ENCODE measurements at places on chromosomes 4 and X. TPM values are rescaled to one million over a fixed set of nuclear protein-coding genes. Genes with fewer than 3 reads are reported as not detected.
A peak's percentile ranks its signal among the peaks of the same experiment; 100 is the strongest.

Gene DCLK2
- not detected for total RNA-seq

Gene SHOX
- not detected for total RNA-seq

Gene HSFX2
- total RNA-seq = not detected

Gene GPRASP3
- 1.5 TPM for total RNA-seq

Gene RHOXF2B
- total RNA-seq = not detected

Gene GPRASP2
- total RNA-seq = 2.1 TPM

Gene PTPN13
- 3.9 TPM for total RNA-seq

Gene CXCL10
- total RNA-seq = not detected

Gene MAGED4B
- 2.1 TPM for total RNA-seq

- DNase-seq = no peak
- no peaks in the 10 kb centered on the region for H3K4me1 ChIP-seq
- H3K27ac ChIP-seq = no peak overlapping the region
Observed at GRCh38 chr4:175308236-175308635, 390.1 kb downstream of the ADAM29 start.

DNA sequence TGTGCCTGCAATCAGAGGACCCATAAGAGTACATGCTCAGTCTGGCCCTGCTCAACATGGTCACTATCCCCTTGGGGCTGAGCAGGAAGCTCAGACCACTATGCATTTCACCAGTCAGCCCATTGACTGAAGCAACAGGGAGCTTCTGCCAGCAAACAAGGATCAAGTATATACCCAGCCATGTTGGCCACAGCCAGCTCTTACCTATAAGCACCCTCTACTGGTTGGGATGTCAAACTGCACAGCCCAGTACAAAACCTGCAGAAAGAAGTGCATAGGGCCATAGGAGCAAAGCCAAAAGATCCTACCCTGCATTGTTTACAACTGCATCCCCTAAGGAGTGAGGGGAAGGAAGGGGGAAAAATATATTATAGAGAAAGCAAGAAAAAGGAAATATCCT, 214.4 kb upstream of the CPEB2 start:
- no peaks in the 10 kb centered on the region for H3K36me3 ChIP-seq
- no peaks in the 10 kb centered on the region for H3K4me1 ChIP-seq
- no peak overlapping the region for H3K4me3 ChIP-seq
- no peak overlapping the region for H3K27ac ChIP-seq
- no peak for DNase-seq

DNA sequence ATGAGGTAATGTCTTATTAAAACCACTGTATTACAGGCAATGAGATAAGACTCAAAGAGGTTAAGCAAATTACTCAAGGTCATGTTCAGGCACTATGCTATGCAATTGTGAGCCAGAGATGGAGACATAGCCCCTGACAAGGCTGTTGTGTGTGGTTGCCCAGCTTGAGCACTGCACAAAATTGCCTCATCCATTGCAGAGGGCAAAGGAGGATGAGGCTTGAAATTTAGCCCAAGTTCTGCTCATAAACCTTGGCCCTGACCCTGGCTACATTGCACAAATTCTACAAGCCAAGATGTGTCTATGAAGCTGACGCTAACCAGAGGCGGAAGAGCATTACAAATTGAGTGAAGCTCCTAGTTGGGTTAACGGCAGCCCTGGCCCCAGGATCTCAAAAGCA, 65.6 kb upstream of the PGM2 start:
- DNase-seq = no peak
- H3K27me3 ChIP-seq = no peaks in the 10 kb centered on the region
- no peak overlapping the region for H3K27ac ChIP-seq
- H3K36me3 ChIP-seq = no peaks in the 10 kb centered on the region
- no peak overlapping the region for H3K4me3 ChIP-seq

DNA sequence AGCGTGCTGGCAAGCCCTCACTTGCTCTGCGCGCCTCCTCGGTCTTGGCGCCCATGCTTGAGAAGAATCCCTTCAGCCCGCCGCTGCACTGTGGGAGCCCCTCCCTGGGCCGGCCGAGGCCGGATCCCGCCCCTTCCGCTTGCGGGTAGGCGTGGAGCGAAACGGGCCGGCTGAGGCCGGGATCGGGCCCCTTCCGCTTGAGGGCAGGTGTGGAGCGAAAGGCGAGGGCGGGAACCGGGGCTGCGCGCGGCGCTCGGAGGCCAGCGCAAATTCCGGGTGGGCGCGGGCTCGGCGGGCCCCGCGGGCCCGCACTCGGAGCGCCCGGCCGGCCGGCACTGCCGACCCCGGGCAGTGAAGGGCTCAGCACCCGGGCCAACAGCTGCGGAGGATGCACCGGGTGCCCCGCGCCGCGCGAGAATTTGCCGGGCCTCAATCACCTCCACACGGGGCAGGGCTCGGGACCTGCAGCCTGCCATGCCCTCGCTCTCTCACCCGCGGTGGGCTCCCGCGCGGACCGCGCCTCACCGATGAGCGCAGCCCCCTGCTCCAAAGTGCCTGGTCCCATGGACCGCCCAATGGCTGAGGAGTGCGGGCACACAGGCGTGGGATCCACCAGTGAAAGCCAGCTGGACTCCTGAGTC, 58.1 kb upstream of the GBA3 start:
- no peak overlapping the region for H3K27ac ChIP-seq
- H3K4me1 ChIP-seq = no peaks in the 10 kb centered on the region
- H3K36me3 ChIP-seq = no peaks in the 10 kb centered on the region
- H3K4me3 ChIP-seq = no peak overlapping the region
- no peaks in the 10 kb centered on the region for H3K27me3 ChIP-seq

GRCh38 chr4:120633810-120634209, 288.7 kb downstream of the PRDM5 start:
- H3K27ac ChIP-seq = no peak overlapping the region
- DNase-seq = no peak
- H3K27me3 ChIP-seq = no peaks in the 10 kb centered on the region
- H3K4me3 ChIP-seq = no peak overlapping the region

DNA sequence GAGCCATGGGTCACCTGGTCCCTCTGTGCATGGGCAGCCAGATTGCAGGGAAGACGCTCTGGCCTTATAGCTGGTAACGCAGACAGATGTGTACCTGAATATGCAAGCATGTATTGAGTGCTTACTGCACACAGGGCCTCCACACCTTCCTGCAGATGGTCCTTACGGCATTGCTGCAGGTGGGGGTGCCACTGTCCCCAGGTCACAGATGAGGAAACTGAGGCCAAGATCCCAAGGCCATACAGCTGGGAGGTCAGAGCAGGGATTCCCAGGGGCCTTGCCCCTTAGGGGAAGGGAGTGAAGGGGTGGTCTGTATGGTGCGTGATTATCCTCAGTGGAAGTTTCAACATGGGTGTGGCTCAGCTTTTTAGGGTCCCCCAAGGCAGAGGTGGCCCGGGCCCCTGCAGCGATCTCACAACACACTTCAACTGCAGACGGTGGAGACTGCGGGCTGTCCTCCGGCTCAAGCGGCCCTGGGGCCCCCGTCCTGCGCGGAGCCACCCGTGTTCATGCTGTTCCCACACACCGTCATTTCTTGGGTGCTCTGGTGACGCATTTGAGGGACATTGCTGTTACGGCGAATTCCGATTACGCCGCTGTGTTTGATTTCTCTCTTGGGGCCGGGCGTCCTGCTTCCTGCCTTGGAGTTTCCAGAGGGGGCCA, 8.1 kb downstream of the DOK7 start:
- H3K36me3 ChIP-seq = no peaks in the 10 kb centered on the region
- H3K4me3 ChIP-seq = no peak overlapping the region
- H3K4me1 ChIP-seq = no peaks in the 10 kb centered on the region
- H3K27me3 ChIP-seq = peaks cover 6% of the 10 kb centered on the region
- H3K27ac ChIP-seq = no peak overlapping the region

- peaks cover 7% of the 10 kb centered on the region for H3K4me1 ChIP-seq
- no peak overlapping the region for H3K27ac ChIP-seq
- H3K4me3 ChIP-seq = peak overlapping the region; percentile 32
- no peaks in the 10 kb centered on the region for H3K27me3 ChIP-seq
- DNase-seq = peak; percentile 64
Observed at GRCh38 chr4:139266583-139267257, 13.3 kb downstream of the MGARP start.

DNA sequence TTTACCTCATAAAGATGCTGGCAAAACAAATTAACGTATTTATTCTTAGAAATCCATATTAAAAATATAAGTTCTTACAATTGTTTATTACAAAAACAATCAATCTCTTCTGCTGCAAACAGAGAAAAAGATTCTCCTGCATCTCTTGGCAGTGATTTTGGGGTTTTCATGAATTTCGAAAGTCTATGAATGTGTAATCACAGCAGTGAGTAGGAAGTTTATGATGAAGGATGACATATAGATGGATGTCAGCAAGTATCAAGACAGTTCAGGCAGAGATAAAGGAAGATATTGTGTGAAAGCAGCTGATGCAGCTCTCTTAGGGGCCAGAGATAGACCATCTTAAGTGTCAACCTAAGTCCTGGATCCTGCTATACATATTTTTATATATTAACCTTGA, 196.9 kb upstream of the BANK1 start:
- DNase-seq = no peak
- H3K27ac ChIP-seq = no peak overlapping the region
- no peak overlapping the region for H3K4me3 ChIP-seq

GRCh38 chrX:132393992-132394391, 94.8 kb downstream of the MBNL3 start:
- DNase-seq = no peak
- H3K4me3 ChIP-seq = no peak overlapping the region
- H3K27ac ChIP-seq = no peak overlapping the region
- no peaks in the 10 kb centered on the region for H3K27me3 ChIP-seq
- H3K4me1 ChIP-seq = no peaks in the 10 kb centered on the region

DNA sequence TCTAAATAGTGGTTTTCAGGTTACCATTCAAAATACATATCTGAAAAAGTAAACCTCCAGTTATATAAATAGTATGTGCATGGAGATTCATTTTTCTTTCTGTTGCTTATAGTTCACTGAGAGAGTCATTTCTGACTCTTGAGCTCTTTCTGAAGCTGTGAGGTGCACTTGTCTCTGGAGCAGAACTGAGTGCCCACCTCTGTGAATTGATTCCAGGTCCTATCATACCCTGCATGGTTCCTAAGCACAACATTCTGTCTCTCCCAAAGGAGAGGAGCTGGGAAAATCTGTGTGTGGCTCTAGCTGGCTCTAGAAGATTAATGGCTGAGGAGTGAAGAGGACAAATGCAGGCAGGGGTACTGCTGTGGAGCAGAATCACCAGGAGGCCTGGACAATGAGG, 161.6 kb upstream of the HCCS start:
- DNase-seq = no peak
- H3K4me3 ChIP-seq = no peak overlapping the region
- H3K4me1 ChIP-seq = no peaks in the 10 kb centered on the region
- no peaks in the 10 kb centered on the region for H3K36me3 ChIP-seq
- no peak overlapping the region for H3K27ac ChIP-seq

- no peaks in the 10 kb centered on the region for H3K36me3 ChIP-seq
- DNase-seq = no peak
- H3K4me1 ChIP-seq = no peaks in the 10 kb centered on the region
Observed at GRCh38 chrX:69318651-69319340, 153.5 kb upstream of the PJA1 start.

DNA sequence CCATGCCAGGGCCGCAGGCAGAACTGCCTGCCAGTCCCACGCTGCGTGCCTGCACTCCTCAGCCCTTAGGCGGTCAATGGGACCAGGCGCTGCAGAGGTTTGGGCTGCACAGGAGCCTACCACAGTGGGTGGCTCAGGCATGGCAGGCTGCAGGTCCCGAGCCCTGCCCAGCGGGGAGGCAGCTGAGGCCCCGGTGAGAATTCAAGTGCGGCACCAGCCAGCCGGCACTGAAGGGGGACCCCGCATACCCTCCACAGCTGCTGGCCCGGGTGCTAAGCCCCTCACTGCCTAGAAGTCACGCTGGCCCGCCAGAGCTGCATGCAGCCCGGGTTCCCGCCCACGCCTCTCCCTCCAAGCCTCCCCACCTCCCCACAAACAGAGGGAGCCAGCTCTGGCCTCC, 302.5 kb upstream of the UGT8 start:
- H3K27ac ChIP-seq = no peak overlapping the region
- DNase-seq = no peak
- no peak overlapping the region for H3K4me3 ChIP-seq
- no peaks in the 10 kb centered on the region for H3K4me1 ChIP-seq

GRCh38 chrX:119753639-119754257, 4.6 kb upstream of the SOWAHD start:
- H3K36me3 ChIP-seq = no peaks in the 10 kb centered on the region
- H3K27me3 ChIP-seq = no peaks in the 10 kb centered on the region
- H3K27ac ChIP-seq = peak overlapping the region; percentile 48

DNA sequence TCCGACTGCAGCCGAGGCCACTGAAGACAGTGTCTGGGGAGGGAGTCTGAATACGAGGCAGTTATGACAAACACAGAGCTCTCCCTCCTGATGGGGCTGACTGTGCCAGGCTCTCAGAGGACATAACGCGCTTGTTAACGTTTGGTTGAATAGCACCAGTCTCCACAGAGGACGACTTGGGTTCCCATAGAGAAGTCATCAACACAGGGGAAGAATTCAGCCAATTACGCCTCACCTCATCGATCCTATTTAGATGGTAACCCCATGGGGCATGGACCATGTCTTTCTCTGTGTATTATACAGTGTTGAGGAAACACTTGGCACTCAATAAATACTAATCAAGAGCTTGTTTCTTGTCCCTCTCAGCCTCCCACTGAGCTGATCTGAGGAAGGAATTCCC, 642.6 kb upstream of the LCORL start:
- no peaks in the 10 kb centered on the region for H3K27me3 ChIP-seq
- no peaks in the 10 kb centered on the region for H3K4me1 ChIP-seq
- no peak for DNase-seq
- H3K27ac ChIP-seq = no peak overlapping the region
- H3K36me3 ChIP-seq = no peaks in the 10 kb centered on the region
- no peak overlapping the region for H3K4me3 ChIP-seq

GRCh38 chrX:140492066-140492994, 12.5 kb downstream of the SOX3 start:
- no peaks in the 10 kb centered on the region for H3K36me3 ChIP-seq
- no peak overlapping the region for H3K27ac ChIP-seq
- no peak overlapping the region for H3K4me3 ChIP-seq
- no peak for DNase-seq
- no peaks in the 10 kb centered on the region for H3K27me3 ChIP-seq

DNA sequence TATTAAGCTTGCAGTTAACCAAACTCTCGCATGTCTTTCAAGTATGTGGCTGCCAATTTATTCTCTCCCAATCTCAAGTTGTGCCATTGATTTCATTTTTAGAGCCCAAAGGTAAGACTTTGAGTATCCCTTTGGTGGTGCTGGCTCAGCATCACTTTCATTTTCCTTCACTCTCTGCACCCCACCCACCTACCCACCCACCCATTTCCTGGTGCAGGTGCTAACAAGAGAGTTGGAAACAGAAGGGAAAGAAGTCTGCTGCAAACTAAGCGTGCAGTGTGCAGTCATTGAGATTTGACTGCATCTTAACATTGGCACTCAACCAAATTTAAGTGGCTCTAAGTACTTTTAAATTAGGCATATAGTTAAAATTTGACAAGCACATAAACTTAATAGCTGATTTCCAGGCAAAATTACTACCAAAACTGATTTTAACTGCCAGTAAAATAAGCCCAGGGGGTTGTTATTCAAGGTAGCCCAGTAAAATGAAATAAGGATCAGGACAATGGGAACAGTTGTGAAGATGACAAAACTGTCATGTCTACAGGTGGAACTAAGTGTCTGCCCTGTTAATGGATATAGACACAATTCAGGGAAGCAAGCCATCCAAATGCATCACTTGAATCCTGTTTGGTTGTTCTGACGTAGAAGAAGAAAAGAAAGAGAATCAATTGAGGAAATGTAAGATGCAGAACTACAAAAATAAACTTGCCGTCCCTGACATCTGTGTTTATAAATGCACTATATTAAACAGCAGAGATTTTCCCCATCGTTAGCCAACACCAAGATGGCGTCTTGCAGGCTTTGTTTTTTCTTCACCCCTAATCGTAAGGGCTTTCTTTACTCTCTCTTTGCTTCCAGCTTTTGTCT, 184.2 kb downstream of the KDR start:
- H3K27ac ChIP-seq = peak overlapping the region; percentile 49
- H3K36me3 ChIP-seq = no peaks in the 10 kb centered on the region
- H3K4me3 ChIP-seq = peak overlapping the region; percentile 35
- peaks cover 28% of the 10 kb centered on the region for H3K4me1 ChIP-seq
- no peaks in the 10 kb centered on the region for H3K27me3 ChIP-seq

All from CD4-positive, alpha-beta T cell (primary cell).